ENCODE measurements at places on chromosomes 7 and 10. TPM values are rescaled to one million over a fixed set of nuclear protein-coding genes. Genes with fewer than 3 reads are reported as not detected.
A peak's percentile ranks its signal among the peaks of the same experiment; 100 is the strongest.

DNA sequence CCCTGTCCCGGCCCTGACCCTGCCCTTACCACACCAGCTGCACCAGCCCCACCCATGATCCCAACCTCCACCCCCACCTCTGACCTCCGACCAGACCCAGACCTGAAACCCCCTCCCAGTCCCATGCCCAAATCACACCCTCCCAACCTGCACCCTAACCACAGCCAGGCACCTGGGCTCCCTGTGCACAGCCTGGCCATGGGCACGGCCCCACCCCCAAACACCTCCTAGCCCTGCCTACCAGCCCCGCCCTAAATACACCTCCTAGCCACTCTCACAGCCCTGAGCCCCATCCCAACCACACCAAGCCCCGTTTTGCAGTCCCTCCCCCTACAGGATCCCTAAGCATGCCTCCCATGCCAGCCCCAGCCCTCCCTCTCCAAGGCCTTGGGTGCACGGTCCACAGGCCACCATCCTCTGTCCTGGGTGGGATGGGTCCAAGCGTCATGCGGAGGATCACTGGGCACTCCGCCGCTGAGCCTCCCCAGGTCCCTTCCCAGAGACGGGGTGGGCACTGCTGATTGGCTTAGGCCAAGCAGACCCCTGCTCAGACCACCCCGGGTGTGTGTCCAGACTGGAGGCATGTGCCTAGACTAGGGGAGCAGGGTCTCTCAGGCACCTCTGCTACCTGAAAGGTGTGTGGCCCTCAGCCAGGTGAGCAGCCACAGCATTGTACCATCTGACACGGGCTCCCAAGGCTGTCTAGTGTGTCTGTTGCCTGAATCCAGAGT is 30.1 kb downstream of the INSIG1 start:
- no peak for DNase-seq

DNA sequence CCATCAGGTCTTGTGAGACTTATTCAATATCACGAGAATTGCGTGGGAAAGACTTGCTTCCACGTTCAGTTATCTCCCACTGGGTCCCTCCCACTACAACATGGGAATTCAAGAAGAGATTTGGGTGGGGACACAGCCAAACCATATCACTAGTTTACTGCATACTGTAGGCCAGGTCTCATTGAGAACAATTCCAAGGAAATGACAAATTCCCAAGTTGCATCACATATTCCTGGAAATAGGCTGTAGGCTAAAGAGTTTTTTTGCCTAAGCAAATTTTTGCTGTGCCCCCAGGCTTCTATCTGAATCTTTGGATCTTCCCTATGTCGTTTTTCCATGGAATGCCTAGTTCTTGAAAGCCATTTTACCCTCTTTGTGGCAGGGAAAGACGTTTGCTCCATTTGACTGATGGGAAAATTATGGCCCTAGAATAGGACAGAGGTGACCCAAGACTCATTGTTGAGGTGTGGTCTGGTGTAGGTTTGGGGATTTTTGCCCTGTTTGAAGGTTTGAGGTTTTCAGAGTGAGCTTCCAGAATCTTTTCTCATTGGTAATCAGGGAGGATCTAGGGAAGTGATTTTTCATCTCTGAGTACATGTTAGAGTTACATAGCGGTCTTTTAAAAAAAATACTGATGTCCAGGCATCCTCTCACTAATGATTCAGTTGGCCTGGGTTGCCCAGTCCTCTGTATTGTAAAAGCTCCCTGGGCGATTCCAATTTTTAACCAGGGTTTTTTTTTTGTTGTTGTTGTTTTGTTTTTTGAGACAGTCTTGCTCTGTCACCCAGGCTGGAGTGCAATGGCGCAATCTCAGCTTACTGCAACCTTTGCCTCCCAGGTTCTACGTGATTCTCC is 44.4 kb downstream of the TACR2 start:
- DNase-seq: no peak

GRCh38 chr10:132897516-132898381 is 44.6 kb downstream of the CFAP46 start:
- no peak for DNase-seq

DNA sequence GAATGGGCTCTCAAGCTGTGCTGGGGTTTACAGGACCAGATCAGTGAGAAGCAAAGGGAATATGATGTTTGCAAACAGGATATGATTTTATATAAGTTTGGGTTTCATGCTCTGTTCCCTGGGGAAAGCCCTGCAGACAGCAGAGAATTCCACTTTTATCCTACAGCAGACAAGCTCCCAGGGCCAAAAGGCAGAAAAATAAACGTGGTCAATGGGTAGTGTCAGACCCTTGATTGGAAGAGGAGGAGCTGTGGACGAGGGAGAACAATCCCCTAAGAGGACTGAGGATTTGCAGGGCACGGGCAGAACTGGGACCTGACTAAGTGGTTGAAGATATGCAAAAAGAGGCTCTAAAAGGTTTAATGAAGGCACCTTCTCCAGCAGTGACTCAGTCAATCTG is 275.3 kb downstream of the HDAC9 start:
- DNase-seq: no peak

GRCh38 chr10:104067525-104067924 is 18.2 kb downstream of the COL17A1 start:
- DNase-seq: no peak

GRCh38 chr7:20114468-20114867 is 102.7 kb downstream of the MACC1 start:
- no peak for DNase-seq

DNA sequence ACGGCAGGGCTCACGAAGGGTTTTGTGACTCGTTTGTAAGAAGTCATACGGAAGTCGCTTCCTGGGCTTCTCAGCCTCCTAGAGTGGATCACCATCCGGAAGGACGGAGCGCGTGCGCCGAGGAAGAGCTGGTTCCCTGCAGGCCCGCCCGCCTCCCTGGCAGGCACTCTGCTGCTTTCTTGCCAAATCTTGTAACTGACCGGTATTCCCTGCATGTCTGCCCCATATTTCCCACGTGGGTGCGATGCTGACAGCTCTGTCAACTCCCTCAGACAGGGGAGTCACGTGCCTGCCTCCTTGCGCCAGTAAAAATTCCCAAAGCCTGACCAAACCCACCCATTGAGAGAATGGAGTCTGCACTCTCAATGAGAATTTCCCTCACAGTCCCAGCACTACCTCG is 12.7 kb downstream of the SHH start:
- DNase-seq: peak; percentile 30

DNA sequence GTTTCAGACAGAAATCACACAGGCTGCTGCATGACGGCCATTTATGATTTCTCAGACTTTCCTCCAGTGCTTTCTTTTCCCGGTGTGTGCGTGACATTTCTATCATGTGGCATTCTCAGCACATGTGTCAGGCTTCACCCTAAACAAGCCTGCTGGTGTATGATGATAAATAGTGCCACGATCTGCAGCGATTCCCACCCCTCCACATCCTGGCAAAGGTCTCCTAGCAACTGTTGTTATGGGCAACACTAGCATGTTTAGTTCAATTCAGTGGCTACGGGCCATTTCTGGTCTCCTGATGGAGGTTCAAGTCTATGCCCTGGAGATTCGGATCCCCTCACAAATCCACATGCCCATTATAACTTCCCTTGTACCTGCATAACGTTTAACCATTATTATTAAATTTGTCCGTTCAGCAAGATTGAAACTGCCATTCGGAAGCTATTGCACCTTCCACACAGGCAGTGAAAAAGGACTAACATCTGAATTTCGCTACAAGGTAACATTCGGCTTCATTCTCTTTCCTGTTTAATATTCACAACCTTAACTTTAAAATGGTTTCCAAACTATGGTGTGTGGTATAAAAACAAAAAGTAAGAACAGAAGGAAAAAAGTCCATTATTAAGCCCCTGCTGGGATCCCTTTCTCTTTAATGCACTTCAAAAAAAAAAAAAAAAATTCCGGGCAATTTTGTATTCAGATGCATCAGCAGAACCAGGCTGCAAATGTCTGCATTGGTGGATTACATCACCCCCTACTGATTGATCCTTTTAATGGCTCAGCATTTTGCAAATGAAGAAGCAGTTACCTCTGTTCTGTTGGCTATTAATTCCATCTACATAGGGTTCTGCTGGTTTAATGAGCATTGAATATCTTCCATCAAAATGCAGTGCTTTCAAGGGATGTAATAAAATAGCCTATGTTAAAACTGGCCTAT is 90.2 kb downstream of the FRMD4A start:
- no peak for DNase-seq

- DNase-seq: peak; percentile 1
Measured at GRCh38 chr7:141737118-141737835, 881 bp upstream of the SSBP1 start.

DNA sequence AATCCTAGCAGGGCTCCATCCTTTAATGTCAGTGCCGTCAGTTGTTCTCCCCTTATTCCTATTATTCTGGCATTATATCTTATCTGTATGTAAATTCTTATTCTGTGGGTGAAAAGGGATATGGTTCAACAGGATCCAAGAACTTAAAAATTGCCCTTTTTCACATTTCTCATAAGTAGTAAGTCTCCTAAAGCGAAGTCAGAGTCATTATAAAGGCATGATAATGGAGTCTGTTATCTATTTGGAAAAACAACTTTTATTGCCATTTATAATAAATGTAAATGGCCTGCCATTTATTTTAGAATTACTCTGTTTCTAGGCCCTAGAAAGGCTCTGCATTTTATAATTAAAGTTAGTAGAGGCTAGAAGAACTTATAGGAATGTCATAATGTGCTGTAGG is 31.3 kb downstream of the SDK1 start:
- DNase-seq: no peak

Gene NOS3
- total RNA-seq: 0.20 TPM

Gene ABLIM1
- total RNA-seq: 19.4 TPM

Gene HOGA1
- 6.7 TPM for total RNA-seq
